ENCODE measurements at places on chromosomes 5 and 9. TPM values are rescaled to one million over a fixed set of nuclear protein-coding genes. Genes with fewer than 3 reads are reported as not detected.

DNA sequence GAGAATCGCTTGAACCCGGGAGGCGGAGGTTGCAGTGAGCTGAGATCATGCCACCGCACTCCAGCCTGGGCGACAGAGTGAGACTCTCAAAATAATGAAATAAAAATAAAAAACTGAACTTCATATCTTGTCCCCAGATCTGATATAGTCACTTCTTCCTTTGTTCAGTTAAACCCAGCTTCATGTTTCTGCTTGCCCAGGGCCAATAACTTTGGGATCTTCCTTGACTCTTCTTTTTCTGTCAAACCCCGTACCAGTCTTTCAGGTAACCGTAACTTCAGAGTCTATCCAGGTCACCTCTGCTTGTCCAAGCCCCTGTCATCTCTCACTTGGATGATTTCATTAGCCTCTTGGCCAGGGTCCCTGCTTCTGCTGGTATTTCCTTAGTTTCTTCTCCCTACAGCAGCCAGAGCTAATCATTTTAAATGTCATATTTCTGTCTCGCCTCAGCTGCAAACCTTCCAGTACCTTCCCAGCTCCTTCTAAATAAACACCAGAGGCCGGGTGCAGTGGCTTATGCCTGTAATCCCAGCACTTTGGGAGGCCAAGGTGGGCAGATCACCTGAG is 19.7 kb upstream of the ABL1 start:
- DNase-seq, result no peak

Gene OR2V1
- not detected for total RNA-seq

- no peak for DNase-seq
These were observed 3.1 kb upstream of the RABL6 start for GRCh38 chr9:136804509-136805206.

Gene TMCO6
- 21.6 TPM for total RNA-seq

Gene ELP1
- total RNA-seq, result 20.7 TPM

DNA sequence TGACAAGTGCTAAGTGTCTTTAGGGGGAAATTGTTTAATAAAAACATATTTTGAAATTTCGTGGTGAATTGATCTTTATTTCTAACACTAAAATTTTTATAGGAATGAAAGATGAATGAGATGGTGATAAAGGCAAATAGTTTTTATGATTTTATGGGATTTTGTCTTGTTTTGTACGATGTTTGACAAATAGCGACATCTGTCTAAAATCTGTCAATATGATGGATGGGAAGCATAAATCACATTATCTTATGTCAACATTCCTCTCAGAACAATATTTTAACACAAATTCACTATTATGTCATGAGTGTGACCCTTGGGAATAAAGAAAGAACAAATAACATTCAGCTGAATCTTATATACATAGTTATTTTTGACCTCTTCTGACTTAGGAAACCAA is 852.0 kb upstream of the CDH6 start:
- DNase-seq, result no peak

DNA sequence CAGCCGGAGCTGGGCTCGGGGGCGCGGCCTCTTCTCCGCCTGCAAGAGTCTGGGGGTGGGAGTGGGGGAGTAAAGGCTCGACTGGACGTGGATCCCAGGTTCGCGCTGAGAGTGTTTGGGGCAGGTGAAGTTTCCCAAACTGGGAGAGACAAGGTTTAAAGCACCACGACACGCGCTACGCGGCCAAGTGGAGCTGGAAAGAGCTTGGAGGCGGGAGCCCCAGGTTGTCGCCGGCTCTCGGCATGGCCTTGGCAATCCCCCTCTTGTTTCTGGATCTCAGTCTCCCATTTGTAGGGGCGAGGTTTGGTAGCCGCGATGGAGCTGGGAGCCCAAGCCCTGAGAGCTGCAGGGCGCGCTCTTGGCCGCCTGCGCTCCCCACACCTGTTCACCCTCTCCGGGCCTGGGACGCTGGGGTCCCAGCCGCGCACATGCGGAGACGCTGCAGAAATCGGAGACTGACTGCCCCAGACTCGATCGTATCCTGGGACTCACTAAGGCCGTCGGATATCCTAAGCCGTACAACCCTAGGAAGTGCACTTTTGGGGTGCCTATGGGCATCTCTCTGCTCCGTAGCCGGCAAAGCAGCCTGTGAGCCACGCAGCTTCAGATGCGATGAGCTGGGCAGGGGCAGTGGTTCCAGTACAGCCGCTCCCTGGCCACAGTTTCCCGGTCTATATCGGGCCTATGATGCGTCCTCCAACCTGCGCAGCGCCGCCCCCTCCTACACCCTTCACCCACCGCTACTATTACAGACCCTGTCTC is 937 bp downstream of the TMOD1 start:
- no peak for DNase-seq

Gene CCDC192
- not detected for total RNA-seq

GRCh38 chr5:76960004-76960625 is 7.3 kb downstream of the CRHBP start:
- no peak for DNase-seq

DNA sequence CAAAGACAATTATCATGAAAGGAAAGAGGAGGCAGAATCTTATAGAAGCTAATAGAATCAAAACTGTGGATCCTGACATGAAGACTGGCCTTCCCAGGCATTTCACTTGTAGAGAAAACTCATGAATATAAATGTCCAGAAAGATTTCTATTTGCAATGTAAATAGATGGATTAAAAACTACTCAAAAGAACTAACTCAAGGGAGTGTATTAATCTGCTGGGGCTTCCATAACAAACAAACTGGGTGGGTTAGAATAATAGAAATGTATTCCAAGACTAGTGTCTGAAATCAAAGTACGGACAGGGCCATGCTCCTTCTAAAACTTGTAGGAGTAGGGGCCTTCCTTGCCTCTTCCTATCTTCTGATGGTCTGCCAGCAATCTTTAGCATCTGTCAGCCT is 267.4 kb downstream of the ADAMTSL1 start:
- no peak for DNase-seq

Gene JAKMIP2
- total RNA-seq, result 1.5 TPM

DNA sequence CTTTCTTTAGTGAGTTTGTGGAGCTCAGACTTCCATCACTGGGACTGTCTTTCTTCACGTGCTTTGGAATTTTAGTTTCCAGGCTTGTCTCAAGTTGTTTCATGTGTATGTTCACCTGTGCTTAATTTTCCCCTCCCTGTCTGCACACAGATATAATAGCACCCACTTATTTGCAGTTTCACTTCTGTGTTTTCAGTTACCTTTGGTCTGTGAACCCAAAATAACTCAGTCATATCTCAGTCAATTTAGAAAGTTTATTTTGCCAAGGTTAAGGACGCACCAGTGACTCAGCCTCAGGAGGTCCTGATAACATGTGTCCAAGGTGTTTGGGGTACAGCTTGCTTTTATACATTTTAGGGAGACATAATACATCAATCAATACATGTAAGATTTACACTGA is 330.4 kb downstream of the ICE1 start:
- peak; percentile 88 for DNase-seq

Gene KIF3A
- total RNA-seq, result 9.3 TPM

DNA sequence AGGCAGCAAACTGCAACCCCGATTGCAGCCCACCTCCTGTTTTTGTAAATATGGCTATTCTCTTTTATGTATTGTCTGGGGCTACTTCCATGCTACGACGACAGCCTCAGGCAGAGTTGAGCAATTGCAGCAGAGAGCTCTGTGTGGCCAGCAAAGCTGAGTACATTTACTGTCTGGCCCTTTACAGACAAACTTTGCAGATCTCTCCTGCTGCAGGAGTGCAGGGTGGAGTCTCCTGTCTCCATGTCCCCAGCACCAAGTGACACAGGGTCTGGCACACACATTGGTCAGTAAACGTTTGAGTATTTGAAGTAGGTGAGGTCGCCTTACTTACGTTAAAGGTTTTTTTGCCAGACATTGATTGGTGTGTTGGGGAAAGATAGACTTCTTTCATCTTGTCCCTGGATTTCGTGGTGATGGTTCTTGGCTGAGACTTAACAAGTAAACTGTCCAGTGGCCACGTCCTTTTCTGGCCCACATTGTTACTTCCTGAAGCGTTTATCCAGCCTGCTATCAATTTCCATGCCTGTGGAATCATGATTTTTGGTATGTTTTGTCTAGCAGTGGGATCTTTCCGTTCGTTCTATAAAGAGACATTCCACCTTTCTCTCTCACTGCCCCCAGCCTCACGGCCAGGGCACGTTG is 27.2 kb downstream of the PRRC2B start:
- DNase-seq, result no peak

GRCh38 chr5:56734091-56734694 is 81.2 kb upstream of the MAP3K1 start:
- no peak for DNase-seq

GRCh38 chr5:110333384-110333783 is 393.1 kb downstream of the TMEM232 start:
- DNase-seq, result no peak

DNA sequence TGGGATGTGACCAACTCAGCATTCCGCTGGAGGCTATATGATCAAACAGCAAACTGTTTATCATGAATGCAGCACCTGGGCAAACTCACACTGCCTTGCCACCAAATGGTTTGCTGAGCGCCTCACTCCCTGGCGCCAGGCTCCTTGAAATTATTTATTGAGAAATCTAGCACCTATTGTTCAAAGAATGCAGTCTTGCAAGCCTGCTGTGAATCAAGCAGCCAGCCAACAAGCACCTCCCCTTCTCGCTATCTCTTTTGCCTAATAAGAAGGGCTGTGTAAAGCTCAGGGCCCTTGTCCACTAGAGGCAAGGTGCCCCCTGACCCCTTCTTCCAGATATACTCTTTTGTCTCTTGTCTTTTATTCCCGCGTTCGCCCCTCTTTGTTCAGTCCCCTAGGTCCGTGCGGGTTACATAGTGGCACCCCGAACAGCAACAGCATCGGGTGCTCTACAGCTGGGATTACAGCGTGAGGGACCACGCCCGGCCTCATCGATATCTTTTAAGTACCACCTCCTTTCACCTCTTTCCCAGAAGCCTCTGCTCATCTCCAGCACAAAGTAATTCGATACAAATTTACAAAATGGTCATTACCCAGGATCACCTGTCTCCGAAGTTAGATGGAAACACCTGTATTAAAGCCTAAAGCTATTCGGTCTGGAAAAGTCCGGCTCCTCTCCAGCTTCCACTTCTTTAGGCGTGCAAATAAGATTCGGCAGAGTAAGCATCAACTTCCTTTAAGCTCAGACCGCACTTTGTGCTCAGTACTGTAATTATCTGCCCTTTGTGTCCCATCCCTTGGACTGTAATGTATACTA is 896 bp downstream of the RIGI start:
- peak; percentile 9 for DNase-seq

- DNase-seq, result no peak
These were observed 34.5 kb upstream of the LMNB1 start for GRCh38 chr5:126742425-126742824.

- DNase-seq, result no peak
These were observed 14.7 kb downstream of the DIAPH1 start for GRCh38 chr5:141603923-141604717.

DNA sequence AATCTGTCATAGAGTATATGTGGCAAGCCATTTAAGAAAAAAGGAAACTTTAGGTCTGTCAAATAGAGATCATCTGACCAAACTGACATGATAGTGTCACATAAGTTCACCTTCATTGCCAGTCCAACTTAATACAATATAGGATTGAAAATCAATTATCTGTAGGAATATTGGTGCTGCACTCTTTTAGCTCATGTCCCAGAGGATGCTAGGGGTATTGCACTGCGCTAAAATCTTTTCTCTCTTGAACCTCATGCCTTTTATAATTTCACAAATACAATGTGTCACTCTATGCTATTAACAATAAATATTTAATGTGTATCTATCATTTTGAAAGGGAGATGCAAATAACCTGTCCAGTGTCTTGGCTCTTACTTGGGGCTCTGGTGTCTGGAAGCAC is 72.4 kb upstream of the FAM120A start:
- no peak for DNase-seq

Gene ZFP37
- total RNA-seq, result 1.6 TPM

GRCh38 chr9:98484162-98484561 is 224.6 kb downstream of the GABBR2 start:
- DNase-seq, result no peak

DNA sequence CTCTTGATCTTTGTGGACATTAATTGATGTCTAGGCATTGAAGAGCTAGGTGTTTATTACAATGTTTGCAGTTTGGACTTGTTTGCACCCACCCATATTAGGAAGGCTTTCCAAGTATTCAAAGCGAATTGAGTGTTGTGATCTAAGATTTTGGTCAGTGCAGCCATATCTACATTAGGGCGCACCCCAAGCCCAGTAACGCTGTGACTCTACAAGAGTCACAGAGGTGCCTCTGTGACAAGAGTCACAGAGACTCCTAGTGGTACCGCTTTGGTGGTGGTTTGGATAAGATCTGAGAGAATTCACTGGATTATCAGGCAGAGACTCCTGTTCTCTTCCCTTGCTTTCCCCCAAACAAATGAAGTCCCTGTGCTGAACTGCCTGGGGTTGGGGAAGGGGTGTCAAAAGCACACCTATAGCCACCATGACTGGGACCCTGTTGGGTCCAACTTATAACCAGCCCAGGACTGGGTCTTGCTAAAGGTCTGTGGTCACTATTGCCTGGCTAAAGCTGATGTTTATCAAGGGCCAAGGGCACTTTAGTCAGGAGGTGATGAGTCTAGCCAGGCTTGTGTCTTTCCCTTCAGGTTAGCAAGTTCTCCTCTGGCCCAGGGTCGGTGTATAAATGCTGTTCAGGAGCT is 114.1 kb upstream of the RIOK2 start:
- DNase-seq, result peak; percentile 11

DNA sequence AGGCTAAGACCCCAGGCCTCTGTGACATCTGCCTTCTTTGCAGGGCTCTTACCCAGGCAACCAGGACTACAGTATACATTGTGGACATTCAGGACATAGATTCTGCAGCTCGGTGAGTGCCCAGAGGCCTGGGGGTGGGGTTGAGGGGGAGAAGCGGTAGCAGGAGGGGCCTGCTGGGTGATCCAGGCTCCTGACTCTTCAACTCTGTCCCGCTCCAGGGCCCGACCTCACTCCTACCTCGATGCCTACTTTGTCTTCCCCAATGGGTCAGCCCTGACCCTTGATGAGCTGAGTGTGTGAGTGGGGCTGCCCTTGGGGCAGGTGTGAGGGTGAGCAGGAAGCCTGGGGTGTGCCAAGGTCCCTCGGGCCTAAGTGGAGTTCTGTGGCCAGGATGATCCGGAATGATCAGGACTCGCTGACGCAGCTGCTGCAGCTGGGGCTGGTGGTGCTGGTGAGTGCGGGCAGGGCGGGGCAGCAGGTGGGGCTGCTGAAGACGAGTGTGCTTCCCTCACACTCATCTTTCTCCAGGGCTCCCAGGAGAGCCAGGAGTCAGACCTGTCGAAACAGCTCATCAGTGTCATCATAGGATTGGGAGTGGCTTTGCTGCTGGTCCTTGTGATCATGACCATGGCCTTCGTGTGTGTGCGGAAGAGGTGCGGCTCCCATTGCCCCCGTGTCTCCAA is 19.8 kb downstream of the GPRIN1 start:
- no peak for DNase-seq

DNA sequence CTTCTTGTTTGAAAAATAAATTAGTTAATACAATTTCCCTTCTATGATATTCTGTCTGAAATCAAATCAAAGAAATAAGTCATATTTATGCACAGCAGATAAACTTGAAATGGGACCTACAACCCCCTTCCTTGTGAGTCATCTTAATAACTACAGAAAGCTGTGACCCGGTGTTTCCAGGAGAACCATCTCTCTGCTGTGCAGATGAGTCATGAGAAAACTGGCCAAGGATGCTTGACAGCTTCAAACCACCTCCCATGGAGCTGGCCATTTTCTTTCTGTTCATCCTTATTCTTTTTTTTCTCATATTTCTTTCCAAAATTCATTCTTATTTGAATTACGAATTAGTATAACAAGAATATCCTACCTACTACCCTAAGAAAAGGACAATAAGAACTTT is 43.4 kb upstream of the NR4A3 start:
- no peak for DNase-seq
